Activated naive CD4-positive, alpha-beta T cell treated with anti-CD3 and anti-CD28 coated beads for 36 hours (primary cell): ENCODE measurements at places on chromosomes 5 and 9.

DNA sequence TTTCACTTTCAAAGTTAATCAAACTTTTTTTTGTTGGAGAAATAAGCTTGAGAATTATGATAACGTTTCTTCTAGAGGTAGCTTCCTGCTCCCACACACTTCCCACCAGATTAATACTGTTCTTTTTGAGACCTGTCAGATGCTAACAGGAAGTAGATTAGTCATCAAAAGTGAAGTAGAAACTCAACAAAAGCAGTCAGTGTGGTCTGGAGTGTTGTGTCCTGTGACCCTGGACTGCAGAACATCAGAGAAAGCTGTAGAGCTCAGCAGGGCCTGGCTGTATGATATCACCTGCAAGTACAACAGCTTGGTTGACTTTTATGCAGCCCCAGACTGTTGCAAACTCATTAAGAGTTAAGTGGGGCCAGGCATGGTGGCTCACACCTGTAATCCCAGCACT lies 495.7 kb upstream of the CYLC2 start:
- no peak for DNase-seq

- no peak for DNase-seq
Observed at GRCh38 chr9:114483499-114483898, 21.8 kb downstream of the WHRN start.

GRCh38 chr5:10591966-10592365 lies 28.1 kb downstream of the ANKRD33B start:
- no peak for DNase-seq

GRCh38 chr9:74920944-74921626 lies 31.6 kb downstream of the C9orf40 start:
- DNase-seq: no peak

GRCh38 chr5:143057580-143057999 lies 287.4 kb downstream of the ARHGAP26 start:
- no peak for DNase-seq

DNA sequence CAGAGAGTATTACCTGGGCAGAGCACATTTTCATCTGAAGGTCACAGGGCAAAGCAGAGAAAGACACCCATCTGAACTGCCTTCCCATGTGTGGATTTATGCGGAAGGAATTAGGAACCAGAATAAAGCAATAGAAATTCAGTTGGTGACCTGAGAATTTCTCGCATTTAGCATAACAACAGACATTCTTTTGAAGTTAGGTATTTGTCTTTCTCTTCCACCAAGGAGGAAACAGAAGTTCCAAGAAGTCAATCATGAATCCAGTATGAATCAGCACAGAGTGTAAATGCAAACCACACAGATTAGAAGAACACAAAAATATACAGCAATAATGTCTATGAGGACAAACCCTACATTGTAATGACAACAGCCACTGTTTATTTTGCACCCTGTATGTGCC lies 515.2 kb upstream of the BRINP1 start:
- DNase-seq: no peak

DNA sequence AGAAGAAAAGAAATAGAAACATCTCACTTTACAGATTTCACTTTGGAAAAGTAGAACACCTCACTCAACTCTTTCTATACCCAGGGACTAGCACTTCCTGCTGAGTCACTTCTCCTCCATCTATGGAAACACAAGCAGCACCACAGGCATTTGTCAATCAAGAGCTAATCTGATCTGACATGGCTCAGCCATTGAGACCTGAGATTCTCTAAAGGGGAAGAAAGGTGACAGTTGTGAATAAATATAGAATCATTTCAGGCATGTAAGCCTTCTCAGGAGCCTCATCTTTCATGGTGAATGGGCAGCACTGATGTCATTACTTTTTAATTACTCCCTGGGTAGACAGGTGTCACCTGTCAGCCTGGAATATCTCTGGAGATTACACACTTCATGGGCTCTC lies 559.8 kb downstream of the HINT1 start:
- no peak for DNase-seq

GRCh38 chr9:105414947-105415661 lies 32.7 kb upstream of the FSD1L start:
- peak; percentile 72 for DNase-seq

- DNase-seq: peak; percentile 84
Observed at GRCh38 chr5:135191084-135191826, 157.2 kb upstream of the PITX1 start.

GRCh38 chr9:79692857-79693571 lies 121.2 kb downstream of the TLE4 start:
- DNase-seq: no peak

GRCh38 chr5:407051-407450 lies 35.9 kb upstream of the EXOC3 start:
- no peak for DNase-seq

GRCh38 chr5:3896098-3896497 lies 300.5 kb downstream of the IRX1 start:
- DNase-seq: no peak

DNA sequence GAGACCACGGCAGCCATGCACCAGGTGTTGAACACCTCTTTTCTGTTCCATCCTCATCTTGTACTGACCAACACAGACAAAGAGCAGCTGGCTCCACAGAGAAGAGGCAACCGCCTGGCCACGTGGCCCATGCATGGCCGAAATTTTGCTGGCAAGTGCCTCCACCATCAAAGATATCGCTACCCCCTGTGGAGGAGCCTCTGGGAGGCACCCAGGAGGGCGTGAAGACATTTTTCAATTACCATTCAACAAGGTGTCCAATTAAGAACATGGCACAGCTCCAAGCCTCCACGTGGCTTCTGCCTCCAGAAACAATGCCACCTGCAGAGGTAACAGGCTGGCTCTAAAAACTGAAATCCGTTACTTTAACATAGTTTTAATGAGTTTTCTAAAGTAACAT lies 54.4 kb upstream of the CKS2 start:
- DNase-seq: no peak

DNA sequence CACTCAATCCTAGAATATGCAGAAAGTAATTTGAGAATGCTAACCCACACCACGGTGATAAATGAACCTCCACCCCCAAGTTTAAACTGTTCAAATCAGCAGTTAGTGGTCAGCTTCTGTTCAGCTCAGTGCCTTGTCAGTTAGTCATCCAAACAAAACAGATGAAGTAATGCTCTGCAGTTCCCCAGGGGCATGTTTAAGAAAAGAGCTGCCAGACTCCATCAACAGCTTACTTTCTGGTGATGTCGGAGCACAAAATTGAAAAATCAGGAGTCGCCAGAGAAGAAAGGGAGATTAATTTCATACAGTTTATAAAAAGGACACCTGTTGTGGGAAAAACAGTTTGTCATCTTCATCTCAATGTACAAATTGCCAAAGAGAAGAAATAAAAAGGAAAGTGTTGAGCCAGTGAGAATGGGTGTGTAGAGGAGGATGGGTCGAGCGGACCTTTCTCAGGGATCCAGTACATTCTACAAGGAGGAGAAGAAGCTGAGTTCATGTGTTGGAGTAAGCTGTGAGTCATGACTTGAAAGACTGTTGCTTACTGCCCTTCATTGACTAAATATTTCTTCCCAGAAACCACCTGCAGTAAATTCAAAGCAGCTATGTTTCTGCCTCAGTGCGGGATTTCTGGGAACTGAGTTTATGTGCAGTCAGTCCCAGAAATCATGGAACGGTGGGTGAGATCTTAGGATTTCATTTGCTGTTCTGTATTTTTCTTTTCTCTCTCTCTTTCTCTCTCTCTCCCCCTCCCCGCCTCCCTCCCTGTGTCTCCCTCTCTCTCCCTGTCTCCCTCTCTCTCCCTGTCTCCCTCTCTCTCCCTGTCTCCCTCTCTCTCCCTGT lies 13.7 kb downstream of the TRIO start:
- DNase-seq: no peak

DNA sequence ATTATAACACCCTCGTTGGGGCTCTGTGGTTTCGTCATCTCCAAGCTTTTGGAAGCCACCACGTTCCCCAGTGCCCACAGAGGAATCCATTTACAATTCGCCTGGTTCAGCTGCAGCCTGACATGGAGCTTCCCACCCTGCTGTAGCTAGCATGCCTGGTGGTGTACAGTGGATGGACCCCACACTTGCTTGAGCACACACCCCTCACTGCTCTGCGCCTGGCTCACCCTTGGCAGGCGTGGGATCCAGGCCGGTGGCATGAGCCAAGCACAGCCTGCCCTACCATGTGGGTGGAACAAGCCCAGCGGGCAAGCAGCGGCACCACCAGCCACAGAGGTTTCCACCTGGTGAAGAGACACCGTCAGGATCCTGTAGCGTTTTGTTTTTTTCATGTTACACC lies 1045.7 kb upstream of the CDH9 start:
- no peak for DNase-seq

DNA sequence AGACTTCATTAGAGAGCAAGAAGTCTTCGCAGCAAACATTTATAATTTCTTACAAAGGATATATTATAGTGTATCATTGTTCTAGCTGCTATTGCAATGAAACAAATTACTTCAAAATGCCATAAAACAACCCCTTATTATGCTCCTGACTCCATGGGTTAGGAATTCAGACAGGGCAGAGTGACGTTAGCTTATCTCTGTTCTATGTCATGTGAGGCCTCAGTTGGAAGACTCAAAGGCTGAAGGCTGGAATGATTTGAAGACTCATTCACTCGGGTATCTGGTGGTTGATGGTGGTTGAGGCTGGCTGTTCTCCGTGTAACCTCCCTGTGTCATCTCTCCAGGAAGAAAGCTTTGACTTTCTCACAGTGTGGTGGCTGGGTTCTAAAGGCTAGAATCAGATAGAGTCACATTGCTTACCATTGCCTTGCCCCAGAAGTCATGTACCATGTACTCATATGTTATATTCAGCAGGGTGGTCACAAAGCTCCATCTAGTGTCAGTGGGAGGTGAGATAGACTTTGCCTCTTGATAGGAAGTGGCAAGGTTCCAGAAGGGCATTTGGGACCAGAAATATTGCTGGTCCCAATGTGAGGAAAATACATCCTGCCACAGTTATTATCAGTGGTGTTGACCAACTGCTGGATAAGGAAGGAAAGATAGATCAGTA lies 226.9 kb downstream of the TMEM38B start:
- no peak for DNase-seq

DNA sequence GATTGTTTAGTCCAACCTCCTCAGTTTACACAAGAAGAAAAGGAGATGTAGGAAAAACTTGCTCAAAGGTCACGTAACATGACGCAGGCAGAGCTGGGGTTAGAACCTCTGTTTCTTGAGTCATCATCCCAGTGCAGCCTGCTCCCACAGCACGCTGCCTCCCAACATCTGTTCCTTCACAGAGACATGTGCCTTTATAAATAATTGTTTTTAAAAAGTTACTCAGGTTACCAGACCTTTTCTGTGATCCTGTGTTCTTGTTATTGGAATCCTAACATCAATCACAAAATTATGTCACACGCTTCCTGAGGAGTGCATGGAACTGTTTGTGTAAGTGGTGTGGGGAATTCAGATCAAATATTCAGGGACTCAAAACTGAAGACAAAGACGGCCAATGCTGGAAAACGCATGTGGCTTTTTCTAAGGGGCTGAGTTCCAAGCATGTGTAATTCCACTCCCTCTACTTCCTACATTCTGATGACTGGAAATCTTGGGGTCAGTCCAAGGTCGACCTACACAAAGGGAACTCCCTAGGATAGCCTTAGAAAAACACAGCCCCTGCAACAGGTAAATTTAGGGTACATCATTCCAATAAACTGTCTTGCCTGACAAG lies 184.3 kb downstream of the TSSK1B start:
- no peak for DNase-seq

DNA sequence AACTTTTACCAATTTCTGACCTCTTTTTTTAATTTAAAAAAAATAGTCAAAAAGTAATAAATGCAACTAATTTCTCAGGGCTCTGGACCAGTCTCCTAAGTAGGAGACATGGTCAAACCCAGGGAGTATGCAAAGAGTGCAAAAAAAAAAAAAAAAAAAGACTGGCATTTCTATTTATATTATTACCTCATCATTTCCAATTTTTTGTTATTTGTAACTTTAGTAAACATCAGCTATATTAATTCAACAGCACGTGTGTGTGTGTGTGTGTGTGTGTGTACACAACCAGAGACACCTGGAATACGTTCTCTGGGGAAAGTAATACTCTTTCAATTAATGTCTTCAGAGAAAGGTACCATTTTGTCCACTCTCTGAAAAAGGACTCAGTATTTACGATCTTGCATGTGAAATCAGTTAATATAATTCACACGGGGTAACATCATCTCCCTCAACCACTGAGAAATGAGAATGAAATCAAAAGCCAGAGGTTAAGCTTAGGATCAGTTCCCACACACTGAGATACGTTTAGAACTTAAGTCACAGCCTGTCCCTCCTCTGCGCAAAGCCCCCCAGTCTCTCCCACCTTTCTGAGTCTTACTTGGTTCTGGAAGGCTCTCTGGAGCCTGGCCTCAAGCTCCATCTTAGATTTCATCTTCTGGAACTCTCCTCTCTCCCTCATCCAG lies 21.9 kb downstream of the ZNF608 start:
- no peak for DNase-seq

GRCh38 chr5:150159741-150160179 lies 4.1 kb upstream of the PDGFRB start:
- no peak for DNase-seq

GRCh38 chr5:59097712-59098111 lies 514.8 kb downstream of the RAB3C start:
- DNase-seq: no peak

- DNase-seq: no peak
Observed at GRCh38 chr9:133433351-133433843, 11.2 kb downstream of the ADAMTS13 start.

DNA sequence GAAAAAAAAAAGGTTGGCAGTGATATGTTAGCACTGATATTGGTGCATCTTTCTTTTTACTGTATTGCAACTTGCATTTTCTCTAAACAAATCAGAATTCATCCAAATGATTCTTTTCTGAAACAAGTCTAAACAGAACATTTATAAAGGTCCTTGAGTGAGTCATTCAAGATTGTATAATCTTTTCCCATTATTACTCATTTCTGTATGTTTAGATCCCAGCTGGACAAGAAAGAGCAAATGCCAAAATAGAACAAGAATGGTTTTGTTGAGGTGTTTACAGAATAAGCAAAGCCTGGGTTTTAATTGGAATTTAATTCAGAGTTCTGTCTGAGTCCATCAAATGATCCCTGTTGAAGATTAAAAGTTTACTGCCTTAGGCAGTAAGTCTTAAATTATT lies 112.3 kb downstream of the VCAN start:
- DNase-seq: no peak

DNA sequence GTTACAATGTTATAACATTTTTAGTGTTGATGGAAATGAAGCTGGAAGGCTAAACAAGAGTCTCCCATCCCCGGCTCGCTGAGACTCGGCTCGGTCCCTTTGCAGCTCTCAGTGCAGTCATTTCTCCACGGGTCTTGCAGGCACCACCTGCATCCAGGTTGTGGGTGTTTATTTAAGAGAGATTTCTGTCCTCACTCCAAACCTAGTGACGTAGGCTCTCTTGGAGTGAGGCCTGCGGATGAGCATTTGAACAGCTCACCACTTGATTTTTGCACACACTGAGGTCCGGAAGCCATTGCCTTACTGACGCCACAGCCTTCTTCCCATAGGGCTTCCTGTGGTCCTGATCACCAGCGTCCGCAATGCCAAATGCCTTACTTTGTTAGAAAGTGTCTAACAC lies 197.7 kb upstream of the OTULINL start:
- DNase-seq: no peak

DNA sequence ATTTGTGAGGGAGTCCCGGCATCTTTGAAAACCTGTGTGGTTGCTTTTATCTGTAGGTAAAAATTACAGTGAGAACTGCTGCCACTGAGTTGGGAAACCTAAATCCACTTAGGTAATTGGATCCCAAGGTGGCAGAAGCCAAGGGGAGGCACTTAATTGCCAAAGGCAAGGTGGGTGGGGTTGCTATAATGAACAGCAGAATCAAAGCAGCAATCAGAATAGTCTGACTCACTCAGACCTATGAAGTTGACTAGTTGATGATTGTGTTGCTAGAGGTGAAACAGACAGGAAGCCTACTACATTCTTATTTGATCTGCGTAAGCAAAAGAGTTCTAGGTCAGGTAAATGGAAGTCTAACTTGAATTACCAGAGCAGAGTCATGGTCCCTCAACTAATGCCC lies 17.3 kb upstream of the BICD2 start:
- no peak for DNase-seq
